Spinal cord (tissue), 10 donors: ENCODE measurements at places on chromosomes 1 and 21.
A peak's percentile ranks its signal among the peaks of the same experiment; 100 is the strongest.

DNA sequence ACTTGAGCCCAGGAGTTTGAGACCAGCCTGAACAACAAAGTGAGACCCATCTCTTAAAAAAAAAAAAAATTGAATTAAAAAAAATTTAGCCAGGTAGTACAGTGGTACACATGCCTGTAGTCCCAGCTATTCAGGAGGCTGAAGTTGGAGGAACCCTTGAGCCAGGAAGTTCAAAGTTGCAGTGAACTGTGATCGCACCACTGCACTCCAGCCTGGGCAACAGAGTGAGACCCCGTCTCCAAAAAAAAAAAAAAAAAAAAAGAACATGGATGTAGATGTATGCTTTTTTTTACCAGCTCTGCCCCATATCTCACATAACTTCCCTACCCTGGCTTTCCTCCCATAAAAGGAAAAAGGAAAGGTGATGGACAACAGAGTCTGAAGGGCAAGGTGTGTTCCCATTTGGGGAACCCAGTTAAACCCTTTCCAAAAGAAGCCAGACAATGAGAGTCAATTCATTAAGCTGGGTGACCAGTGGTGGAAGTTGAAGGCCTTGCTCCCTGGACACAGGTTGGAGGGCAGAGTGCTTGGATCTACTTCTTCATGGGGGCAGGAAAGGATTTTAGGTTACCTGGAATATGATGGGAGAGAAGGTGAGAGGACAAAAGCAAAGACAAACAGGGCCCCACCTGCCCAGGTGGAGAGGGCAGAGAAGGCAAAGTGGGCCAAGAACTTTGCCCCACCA, 2.9 kb downstream of the KRTCAP2 start:
- DNase-seq: no peak

GRCh38 chr1:67685558-67686266, 711 bp downstream of the GADD45A start:
- no peak for DNase-seq

- peak; percentile 36 for DNase-seq
Measured at GRCh38 chr1:154608397-154609270, 648 bp upstream of the ADAR start.

DNA sequence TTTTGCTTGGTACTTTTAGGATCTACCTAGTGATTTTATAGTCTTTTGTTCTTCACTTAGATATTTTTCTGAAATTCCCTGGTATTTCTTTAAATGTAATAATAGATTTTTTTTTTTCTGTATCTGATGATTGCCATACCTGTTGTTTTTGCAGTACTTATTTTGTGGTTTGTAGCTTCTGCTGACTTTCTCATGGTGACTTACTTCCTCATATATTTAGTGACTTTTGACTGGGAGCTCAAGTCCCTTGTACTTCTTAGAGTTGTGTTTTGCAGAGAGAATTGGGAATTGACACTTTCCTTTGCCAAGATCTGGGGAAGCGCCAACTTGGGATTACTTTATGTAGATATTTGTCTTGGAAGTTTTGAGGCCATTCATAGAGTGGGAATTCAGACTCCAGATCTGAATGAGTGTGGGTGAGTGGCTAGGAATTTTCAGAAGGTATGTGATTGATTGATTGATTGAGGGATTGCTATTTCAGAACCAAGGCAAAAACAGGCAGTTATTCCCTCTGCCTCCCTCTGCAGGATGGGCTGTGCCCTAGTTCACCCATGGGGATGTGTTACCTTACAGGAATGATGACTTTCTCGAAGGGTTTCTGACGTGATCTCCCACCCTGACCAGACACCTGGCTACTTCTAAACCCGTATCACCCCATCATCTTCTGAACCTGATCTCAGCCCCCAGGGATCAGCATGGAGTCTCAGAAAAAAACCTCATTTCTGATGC, 219.5 kb downstream of the URB2 start:
- no peak for DNase-seq

GRCh38 chr1:27284425-27285273, 37.3 kb upstream of the TMEM222 start:
- peak; percentile 92 for DNase-seq

- no peak for DNase-seq
Measured at GRCh38 chr1:67939186-67939743, 106.0 kb upstream of the GNG12 start.

DNA sequence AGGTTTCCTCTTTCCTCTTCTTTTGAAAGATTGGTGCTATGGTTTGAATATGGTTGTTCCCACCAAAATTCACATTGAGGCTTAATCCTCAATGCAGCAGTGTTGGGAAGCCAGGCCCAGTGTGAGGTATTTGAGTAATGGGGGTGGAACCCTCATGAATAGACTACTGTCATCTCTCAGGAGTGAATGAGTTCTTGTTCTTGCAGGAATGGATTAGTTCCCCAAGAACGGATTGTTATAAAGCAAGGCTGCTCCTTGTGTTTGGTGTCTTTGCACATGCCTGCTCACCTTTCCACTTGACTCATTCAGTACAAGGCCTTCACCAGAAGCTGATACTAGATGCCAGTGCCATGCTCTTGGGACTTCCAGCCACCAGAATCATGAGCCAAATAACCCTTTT, 223.2 kb downstream of the BACH1 start:
- DNase-seq: no peak

- DNase-seq: no peak
Measured at GRCh38 chr21:46011267-46011967, 29.8 kb downstream of the COL6A1 start.

- no peak for DNase-seq
Measured at GRCh38 chr1:101257500-101258325, 20.9 kb downstream of the S1PR1 start.

DNA sequence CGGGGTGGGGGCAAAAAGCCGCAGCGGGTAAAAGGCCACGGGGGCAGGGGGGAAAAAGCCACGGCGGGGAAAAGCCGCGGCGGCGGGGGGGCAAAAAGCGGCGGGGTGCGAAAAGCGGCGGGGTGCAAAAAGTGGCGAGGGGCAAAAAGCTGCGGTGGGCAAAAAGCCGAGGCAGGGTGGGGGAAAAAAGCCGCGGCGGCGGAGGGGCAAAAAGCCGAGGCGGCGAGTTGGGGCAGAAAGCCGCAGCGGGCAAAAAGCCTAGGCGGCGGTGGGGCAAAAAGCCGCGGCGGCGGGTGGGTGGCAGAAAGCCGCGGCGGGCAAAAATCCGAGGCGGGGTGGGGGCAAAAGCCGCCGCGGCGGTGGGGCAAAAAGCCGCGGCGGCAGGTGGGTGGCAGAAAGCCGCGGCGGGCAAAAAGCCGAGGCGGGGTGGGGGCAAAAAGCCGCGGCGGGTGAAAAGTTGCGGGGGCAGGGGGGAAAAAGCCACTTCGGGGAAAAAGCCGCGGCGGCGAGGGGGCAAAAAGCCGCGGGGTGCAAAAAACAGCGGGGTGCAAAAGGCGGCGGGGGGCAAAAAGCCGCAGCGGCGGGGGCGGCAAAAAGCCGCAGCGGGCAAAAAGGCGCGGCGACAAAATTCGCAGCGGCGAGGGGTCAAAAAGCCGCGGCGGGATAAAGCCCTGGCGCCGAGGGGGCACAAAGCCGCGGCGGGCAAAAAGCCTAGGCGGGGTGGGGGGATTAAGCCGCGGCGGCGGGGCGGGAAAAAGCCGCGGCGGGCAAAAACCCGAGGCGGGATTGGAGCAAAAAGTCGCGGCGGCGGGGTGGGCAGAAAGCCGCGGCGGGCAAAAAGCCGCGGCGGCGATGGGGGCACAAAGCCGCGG, 3901.2 kb downstream of the SRGAP2C start:
- DNase-seq: no peak

DNA sequence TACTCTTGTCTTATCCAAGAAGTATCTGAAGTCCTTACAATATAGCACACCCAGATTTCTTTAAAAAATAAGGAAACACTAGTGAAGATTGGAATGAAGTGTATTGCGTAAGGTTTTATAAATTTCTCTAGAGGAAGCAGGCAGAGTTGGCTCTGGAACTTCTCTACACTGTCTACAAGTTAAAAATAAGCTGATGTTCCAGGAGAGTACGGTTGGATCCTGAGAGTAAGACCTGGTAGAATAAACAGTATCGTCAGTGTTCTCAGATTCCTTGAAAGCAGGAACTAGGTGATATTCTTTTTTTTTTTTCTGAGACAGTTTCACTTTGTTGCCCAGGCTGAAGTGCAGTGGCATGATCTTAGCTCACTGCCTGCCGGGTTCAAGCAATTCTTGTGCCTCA, 107.9 kb downstream of the USP25 start:
- no peak for DNase-seq

- no peak for DNase-seq
Measured at GRCh38 chr1:26376050-26376449, 3.5 kb upstream of the ZNF683 start.

GRCh38 chr21:25421321-25422028, 185.8 kb downstream of the MRPL39 start:
- DNase-seq: no peak

GRCh38 chr1:186901631-186902030, 72.9 kb downstream of the PLA2G4A start:
- DNase-seq: no peak

GRCh38 chr21:33088384-33088783, 18.4 kb downstream of the OLIG1 start:
- no peak for DNase-seq

DNA sequence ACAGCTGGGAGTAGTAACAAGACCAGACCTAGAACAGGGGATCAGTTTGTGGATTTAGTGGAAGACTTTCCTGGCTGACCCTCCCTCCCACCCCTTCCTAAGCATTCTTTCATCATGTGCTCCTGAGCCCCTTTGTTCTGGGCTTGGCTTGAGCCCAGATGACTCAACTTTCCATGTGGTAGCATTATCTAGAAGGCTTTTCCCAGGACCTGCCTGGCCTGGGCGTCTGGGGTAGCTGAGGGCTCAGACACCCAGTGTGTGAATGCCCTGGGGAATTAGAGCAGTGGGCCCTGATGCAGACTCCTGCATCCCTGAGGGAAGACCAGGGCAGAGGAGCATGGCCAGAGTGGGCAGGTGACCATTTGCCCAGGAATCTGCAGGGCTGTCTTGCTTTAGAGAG, 44.1 kb upstream of the TSPAN2 start:
- no peak for DNase-seq

DNA sequence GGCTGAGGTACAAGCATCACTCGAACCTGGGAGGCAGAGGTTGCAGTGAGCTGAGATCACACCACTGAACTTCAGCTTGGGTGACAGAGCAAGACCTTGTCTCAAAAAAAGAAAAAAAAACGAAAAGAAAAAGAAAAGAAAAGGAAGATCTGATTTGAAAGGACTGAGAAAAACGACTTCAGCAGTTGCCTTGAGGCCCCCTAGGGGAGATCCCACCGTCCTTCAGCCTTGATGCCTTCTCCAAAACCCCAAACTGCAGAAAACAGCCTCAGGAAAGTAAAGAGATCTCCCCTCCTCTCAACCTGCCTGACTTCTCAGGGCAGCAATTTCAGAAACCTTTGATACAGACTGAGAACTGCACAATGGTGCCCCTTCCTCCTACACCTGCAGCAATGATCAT, 50.9 kb upstream of the BCAR3 start:
- DNase-seq: no peak

- no peak for DNase-seq
Measured at GRCh38 chr1:230207598-230207997, 140.6 kb downstream of the GALNT2 start.

GRCh38 chr1:85091671-85092280, 43.5 kb upstream of the MCOLN3 start:
- DNase-seq: no peak

GRCh38 chr1:212591922-212592321, 16.6 kb upstream of the ATF3 start:
- no peak for DNase-seq

- no peak for DNase-seq
Measured at GRCh38 chr1:170415710-170416372, 116.1 kb upstream of the GORAB start.

GRCh38 chr1:41387667-41388091, 26.4 kb downstream of the FOXO6 start:
- DNase-seq: no peak

DNA sequence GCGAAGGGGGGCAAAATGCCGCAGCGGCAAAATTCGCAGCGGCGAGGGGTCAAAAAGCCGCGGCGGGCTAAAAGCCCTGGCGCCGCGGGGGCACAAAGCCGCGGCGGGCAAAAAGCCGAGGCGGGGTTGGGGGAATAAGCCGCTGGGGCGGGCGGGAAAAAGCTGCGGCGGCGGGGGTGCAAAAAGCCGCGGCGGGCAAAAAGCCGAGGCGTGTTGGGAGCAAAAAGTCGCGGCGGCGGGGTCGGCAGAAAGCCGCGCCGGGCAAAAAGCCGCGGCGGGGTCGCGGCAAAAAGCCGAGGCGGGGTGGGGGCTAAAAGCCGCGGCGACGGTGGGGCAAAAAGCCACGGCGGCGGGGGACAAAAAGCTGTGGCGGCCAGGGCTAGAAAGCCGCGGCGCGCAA, 3902.5 kb downstream of the SRGAP2C start:
- no peak for DNase-seq

- DNase-seq: peak; percentile 48
Measured at GRCh38 chr1:21149430-21149854, 27.3 kb downstream of the EIF4G3 start.

GRCh38 chr21:22885079-22885478, 1886.9 kb downstream of the NCAM2 start:
- DNase-seq: no peak

- DNase-seq: no peak
Measured at GRCh38 chr1:82064691-82065090, 264.0 kb downstream of the ADGRL2 start.

DNA sequence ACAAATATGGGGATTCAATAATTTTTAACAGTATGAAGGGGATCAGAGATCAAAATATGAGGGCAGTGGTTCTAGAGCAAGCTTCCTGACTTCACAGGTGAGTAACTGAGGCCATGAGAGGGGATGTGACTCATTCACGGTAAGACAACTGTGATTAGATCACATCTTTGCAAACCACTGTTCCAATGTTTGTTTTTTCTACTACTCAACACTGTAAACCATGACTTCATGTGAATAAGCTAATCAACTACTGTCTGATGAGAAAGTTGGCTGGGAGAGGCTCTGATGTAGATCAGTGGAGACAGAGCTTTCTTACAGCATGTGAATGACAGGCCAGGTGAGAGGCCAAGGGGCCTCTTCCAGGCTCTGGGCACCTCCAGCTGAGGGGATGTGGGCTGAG, 84.7 kb downstream of the BRINP2 start:
- DNase-seq: no peak

DNA sequence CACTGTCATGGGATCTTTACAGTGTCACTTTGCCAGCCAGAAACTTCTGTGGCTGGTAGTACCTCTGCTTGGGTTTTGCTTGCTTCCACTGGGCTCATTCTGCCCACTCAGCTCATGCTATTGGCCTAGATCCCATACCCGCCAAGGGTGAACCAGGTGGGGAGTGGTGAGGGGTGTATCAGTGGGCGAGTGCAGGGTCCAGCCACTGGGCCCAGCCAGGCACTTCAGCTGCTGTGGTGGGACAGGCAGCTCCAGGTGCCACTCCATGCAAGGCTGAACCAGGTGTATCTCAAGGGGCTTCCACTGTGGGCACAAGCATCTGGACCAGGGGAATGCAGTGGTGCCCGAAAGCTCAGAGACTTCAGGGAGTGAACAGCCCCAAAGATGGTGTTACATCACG, 398.2 kb downstream of the NCAM2 start:
- DNase-seq: no peak

GRCh38 chr1:3992103-3992556, 92.1 kb upstream of the C1orf174 start:
- no peak for DNase-seq

- no peak for DNase-seq
Measured at GRCh38 chr1:90143591-90143990, 148.7 kb downstream of the ZNF326 start.

- no peak for DNase-seq
Measured at GRCh38 chr1:27931759-27932158, 3.0 kb upstream of the SMPDL3B start.

- DNase-seq: no peak
Measured at GRCh38 chr1:183898001-183898396, 93.1 kb downstream of the RGL1 start.

- DNase-seq: no peak
Measured at GRCh38 chr1:100584761-100585745, 47.1 kb downstream of the GPR88 start.
